Ureter (tissue), 1 donor: ENCODE measurements at places on chromosomes 1 and 21. TPM values are rescaled to one million over a fixed set of nuclear protein-coding genes. Genes with fewer than 3 reads are reported as not detected.

DNA sequence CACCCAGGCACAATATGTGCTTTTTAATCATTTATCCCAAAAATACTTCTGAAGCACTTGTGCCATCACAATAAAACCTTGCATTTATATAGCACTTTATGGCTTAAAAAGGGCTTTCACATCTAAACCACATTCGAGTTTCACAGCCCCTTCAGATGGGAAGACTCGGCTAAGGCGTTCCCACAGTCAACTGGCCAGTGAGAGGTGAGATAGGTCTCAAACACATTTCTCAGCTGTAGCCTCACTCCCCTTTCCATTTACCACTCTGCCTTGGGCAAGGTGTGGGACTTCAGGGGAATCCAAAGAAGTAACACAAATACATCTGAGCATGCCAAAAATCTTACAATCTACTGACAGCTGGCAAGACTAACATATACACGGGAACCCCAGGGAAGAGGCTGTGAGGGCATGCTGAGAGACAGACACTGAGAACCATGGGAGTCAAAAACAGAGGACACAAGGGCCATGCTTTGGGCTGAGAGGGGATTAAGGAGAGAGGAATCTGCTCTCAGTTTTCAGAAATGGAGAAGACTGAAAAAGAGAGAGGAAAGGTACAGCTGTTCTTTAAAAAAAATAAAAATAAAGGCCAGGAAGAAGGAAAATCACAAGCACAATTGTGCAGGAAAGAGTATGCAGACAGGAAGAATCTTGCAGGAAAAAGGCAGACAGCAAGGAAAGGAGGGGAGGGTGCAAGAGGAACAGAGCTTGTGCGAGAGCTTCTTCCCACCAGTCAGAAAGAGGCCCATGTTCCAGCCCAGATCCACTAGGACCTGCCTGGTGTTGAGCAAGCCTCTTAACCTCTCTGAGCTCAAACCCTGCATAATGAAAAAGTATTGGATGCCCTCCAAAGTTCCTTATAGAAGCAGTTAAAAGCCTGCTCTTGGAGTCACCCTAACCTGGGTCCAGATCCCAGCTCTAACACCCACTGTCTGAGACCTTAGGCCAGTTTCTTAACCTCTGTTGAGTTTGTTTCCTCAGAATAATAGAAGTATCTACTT is 73.5 kb downstream of the JAK1 start:
- DNase-seq: no peak

- DNase-seq: no peak
These were observed at the start of gene RUNX1 for GRCh38 chr21:35048706-35049617. Gene RUNX1, minus strand, starts transcription at chr21:35049302.

DNA sequence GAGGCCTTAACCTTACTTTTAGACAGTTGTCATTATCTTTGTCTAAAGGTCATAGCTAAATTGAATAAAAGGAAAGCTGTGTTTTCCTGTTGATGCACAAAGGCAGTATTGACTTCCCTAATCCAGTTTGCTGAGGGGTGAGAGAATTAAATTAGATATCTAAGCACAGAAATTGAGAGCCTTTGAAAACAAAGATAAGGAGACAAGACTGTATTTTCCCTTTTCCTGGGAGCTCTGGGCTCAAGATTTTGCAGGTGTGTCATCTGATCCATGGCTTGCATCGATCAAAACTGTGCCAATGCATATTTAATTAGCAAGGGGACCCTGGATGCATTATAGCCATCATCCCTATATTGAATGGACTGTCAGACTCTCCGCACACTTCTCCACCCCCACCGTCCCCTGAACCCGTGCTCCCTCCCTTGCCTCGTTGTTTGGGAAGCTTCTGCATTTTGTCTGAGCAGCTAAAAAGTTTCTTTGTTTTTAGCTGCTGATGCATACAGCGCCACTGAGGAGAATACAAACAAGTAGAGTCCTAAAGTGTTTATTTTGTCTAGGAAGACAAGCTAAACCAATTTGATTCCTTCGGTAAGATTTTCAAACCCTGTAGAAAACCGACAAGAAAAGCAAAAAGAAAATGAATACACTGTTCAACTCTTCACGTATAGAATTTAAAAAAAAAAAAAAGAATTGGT is 186.3 kb downstream of the NFIA start:
- no peak for DNase-seq

DNA sequence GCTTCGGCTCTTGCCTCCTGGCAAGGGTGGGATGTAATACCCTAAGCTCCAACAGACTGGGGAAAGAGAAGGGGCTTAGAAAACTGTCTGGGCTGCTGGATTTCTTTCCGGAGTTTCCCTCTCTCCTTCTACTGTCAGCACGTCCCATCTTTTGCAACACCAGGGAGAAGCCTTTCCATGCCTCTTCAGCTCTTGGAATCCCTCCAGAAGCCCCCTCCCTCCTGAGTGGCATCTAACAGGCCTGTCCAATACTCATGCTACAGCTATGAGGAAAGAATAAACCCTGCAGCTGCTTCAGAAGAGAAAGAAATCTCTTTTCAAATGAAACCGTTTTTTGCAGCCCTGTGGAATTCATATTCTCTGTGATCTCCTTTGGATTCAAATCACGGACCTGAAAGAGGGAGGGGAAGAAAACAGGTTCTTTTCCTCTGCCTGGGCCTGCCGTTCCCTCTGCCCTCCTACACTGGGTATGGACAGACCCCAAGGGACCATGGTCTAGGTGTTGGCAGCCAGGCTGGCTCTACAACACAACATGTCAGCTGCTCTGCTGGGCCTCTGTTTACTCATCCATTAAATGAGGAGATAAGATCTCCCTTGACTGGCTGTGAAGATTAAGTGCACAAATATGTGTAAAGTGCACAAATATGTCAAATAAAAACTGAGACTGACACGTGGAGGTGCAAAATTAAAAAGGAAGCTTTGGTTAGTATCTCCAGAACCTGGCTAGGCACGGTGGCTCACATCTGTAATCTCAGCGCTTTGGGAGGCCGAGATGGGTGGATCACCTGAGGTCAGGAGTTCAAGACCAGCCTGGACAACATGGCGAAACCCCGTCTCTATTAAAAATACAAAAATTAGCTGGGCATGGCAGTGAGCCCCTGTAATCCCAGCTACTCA is 6.0 kb upstream of the CAPN2 start:
- DNase-seq: no peak

DNA sequence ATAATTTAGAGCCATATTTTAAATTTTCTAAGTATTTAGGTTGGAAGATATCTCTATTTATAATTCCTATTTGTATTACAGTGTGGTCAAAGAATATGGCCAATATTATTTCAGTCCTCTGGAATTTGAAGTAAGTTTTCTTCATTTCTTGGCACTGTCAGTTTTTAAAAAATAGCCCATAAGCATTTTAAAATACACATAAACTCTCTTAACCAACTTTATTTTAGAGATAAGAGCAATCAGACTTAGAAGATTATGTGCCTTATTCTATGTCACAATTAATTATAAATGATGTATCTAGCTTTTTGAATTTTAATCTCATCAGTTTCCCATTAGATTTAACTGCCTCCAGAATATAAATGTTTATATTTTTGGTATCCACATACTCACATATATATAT is 130.8 kb downstream of the USP25 start:
- no peak for DNase-seq

- no peak for DNase-seq
These were observed 1.1 kb downstream of the COX20 start for GRCh38 chr1:244836584-244836983.

DNA sequence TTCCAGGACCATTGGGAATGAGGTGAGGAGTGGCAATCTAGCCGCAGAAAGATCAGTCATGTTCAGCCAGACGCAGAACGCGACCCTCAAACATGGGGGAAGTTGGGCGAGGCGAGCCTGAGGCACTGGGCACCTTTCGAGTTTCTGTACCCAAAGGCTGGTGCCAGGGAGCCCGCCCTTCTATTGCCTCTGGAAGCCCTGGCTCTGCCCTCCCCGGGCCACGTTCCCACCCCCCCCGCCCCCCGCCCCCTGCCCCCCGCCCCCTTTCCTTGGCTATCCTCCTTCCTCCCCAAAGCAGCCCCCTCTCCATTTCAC is 2.2 kb upstream of the ZBTB7B start:
- DNase-seq: no peak

DNA sequence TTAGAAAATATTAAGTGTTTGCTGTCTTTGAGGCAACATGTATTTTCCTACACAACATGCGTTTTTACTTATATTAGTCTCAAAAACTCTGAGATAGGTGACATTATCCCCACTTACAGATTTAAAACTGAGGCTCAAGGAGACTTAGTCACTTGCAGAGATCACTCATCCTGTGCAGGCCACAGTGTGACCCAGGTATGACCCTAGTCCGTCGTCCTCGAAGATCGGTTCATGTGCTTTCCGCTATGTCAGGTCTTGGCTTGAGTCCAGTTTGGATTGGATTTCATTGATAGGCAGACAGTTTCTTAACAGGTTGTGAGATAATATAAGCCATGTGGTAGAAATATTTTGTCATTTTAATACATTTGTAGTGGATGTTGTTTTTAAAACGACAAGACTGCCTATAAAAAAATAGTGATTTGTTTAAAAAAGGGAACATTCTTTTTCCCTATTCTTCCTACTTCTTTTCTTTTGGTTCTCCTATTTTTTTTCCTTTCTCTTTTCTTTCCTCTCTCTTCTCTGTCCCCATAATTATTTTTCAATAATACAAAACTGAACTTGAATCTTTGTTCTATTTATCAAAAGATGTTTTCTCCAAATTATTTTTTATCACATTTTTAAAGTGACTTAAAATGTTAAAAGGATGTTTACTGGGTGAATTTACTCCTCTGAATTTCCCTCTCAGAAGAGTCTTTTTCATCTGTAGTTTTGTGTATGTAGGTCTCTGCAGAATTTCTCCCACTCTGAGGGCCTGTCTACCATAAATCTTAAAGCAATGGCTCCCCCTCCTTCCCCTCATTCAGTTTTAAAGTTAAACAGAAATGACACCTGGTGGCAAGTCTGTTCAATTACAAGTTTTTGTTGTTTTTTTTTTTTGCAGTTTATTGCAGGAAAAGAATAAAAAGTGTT is 81.8 kb downstream of the PHTF1 start:
- no peak for DNase-seq

DNA sequence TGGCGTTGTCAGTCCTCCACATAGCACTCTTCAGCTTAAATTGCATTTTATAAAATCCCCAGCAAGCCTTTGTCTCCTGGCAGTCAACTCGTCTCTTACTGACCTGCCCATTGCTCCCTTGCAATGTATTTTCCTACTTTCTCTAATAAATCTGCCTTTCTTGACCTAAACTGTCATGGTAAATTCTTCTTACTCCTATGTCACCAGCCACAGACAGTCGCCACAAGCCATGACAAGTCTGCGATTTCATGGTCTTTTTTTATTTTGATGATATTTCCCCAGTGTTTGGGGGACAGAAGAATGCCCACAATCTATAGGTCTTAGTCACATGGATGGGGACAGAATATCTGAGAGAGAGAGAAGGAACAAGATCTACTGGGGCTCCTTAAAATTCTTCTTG is 8.4 kb downstream of the IFNAR2 start:
- no peak for DNase-seq

GRCh38 chr21:19621837-19622496 is 1218.4 kb upstream of the TMPRSS15 start:
- no peak for DNase-seq

- DNase-seq: peak; percentile 94
These were observed at the start of gene SNX27 for GRCh38 chr1:151611832-151612500. Gene SNX27, plus strand, starts transcription at chr1:151612050. Its CDS starts 152 bp downstream, at chr1:151612202.

- no peak for DNase-seq
These were observed 10.4 kb upstream of the SRARP start for GRCh38 chr1:15993666-15994065.

DNA sequence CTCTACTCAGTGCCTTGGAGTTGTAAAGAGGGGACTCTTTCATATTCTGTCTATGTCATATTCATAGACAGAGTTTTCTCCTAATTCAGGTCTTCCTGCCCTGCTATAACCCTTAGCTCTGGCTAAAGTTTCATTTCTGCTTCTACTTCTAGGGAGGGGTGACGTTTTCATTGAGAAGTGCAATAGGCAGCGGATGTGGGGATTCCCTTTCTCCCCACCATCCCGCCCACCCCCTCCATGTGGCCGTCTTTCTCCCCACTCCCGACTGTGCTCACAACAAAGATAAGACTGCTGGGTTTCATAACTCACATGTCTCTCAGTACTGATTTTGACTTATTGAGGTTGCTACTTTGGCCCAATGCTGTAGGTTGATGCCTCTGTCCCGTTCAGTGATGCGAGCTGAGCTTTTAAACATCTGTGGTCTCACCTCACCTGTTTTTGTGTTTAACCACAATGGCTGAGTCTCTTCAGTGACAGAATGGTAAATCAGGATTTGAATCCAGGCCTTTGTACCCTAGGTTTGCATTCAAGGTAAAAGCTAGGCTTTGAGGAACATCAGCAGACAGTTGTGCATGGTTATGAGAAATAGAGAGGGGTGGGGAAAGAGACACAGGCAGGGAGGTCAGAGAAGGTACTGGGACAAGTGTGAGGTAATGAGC is 7.8 kb upstream of the KIF14 start:
- no peak for DNase-seq

- DNase-seq: no peak
These were observed 7.7 kb downstream of the PDZK1IP1 start for GRCh38 chr1:47181955-47182675.

- DNase-seq: no peak
These were observed 73.3 kb downstream of the PLPP3 start for GRCh38 chr1:56505792-56506743.

GRCh38 chr1:108054396-108054795 is 89.4 kb upstream of the VAV3 start:
- no peak for DNase-seq

DNA sequence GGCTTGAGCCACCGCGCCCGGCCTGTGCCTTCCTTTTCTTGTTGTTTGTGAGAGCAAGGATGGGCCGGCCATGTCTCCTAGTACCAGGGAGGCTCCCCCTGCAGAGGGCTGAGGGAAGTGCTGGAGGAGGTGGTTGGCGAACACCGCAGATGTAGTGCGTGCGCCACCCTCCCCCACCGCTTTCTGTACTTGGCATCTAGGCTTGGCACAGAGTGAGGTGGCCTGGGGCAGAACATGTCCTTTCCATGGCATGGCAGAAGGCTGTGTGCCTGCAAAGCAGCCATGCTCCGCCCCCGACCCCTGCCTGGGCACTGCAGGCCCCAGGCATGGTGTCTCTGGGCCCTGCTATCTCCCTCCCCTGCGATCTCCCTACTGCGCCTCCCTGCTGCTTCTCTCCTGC is 30.7 kb downstream of the ALPL start:
- no peak for DNase-seq

DNA sequence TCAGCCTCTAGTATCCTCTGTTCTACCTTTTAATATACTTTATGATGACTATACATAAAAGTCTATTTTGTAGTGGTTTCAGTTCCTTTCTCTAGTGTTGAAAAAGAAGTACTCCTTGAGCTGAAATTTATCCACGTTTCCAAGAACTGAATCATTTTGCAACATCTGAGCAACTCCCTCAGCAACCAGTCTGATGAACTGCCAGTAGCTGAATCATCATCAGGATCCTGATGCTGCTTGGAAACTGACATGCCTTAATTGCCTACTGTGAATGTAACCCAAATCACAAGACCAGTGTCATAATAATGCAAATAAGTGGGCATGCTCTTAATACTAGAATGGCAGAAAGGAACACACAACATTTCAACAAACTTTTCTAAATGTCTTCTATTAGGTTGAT is 103.3 kb downstream of the CYYR1 start:
- no peak for DNase-seq

The ANKRD65 gene
- total RNA-seq: 40.9 TPM

The LYPD8 gene
- total RNA-seq: not detected

The CACNA1S gene
- not detected for total RNA-seq

The CXADR gene
- 80.8 TPM for total RNA-seq

The OR2M3 gene
- total RNA-seq: not detected

The LEFTY1 gene
- 0.60 TPM for total RNA-seq

The KRTAP21-3 gene
- total RNA-seq: not detected

The CNKSR1 gene
- total RNA-seq: 40.6 TPM

The CLCA4 gene
- 0.86 TPM for total RNA-seq

The CLDN14 gene
- total RNA-seq: not detected

The WNT3A gene
- total RNA-seq: 0.21 TPM

The SLC5A9 gene
- 0.31 TPM for total RNA-seq
